Type B pancreatic cell (in vitro differentiated cells): ENCODE measurements at places on chromosomes 11 and 22.
A peak's percentile ranks its signal among the peaks of the same experiment; 100 is the strongest.

GRCh38 chr11:64765851-64766665 lies 6.3 kb upstream of the PYGM start:
- DNase-seq = no peak
- no peaks in the 10 kb centered on the region for H3K27me3 ChIP-seq
- peaks cover 38% of the 10 kb centered on the region for H3K4me1 ChIP-seq
- peaks cover 44% of the 10 kb centered on the region for H3K36me3 ChIP-seq
- H3K4me3 ChIP-seq = no peak overlapping the region

GRCh38 chr22:48507595-48508350 lies 1319.9 kb downstream of the BRD1 start:
- H3K4me1 ChIP-seq = no peaks in the 10 kb centered on the region
- no peak overlapping the region for H3K4me3 ChIP-seq
- no peaks in the 10 kb centered on the region for H3K36me3 ChIP-seq
- H3K27me3 ChIP-seq = no peaks in the 10 kb centered on the region
- no peak overlapping the region for H3K27ac ChIP-seq
- DNase-seq = no peak

DNA sequence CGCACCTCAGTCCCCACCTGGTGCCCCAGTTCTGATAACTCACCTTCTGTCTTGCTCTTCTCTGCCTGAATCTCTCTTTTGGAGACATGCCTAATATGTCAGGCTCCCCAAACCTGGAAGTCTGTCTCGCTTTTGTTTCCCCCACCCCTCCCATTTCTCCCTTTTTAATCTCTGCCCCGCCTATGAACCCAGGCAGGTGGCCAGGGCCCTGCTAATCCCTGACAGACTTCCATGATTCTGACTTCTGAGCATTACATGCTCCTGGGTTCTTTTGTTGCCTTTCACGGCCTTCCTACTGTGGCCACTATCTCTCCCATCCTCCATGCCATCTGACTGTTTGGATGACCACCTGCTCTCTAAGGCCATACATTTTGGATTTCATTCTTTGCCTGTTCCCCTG lies 1120.9 kb upstream of the CCDC90B start:
- no peak overlapping the region for H3K27ac ChIP-seq
- H3K36me3 ChIP-seq = no peaks in the 10 kb centered on the region
- no peak overlapping the region for H3K4me3 ChIP-seq
- H3K27me3 ChIP-seq = no peaks in the 10 kb centered on the region

DNA sequence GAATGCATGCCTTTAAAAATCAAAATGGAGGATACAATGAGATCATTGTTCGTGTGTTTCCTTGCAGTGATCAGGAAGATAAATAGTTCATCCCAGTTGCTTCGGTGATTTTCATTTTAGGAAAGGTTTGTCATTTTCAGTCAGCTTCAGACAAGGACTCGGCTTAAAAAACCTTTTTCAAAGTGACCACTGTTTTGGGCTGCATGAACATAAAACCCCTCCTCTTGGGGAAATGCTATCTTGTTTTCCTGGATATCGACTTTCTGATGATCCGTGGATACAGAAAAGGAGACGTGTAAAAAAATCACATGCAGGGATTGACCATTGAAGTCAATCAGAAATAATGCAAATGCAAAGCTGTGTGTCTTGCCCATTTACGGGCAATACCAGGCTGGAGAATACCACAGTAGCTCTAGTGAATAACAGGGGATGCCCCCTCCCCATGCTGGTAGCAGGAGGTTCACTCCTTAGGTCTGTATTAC lies 146.8 kb downstream of the MAML2 start:
- H3K27ac ChIP-seq = peak overlapping the region; percentile 75
- H3K27me3 ChIP-seq = no peaks in the 10 kb centered on the region
- H3K4me1 ChIP-seq = peaks cover 62% of the 10 kb centered on the region
- no peak for DNase-seq

- DNase-seq = no peak
- no peaks in the 10 kb centered on the region for H3K36me3 ChIP-seq
- no peak overlapping the region for H3K4me3 ChIP-seq
- H3K27me3 ChIP-seq = peaks cover 6% of the 10 kb centered on the region
- peak overlapping the region; percentile 52 for H3K27ac ChIP-seq
- peaks cover 4% of the 10 kb centered on the region for H3K4me1 ChIP-seq
These were observed 7.7 kb upstream of the DGAT2 start for GRCh38 chr11:75760710-75761493.

GRCh38 chr11:117970400-117971024 lies 15.7 kb upstream of the IL10RA start:
- no peak overlapping the region for H3K4me3 ChIP-seq
- peaks cover 22% of the 10 kb centered on the region for H3K27me3 ChIP-seq
- H3K36me3 ChIP-seq = no peaks in the 10 kb centered on the region
- no peak for DNase-seq

DNA sequence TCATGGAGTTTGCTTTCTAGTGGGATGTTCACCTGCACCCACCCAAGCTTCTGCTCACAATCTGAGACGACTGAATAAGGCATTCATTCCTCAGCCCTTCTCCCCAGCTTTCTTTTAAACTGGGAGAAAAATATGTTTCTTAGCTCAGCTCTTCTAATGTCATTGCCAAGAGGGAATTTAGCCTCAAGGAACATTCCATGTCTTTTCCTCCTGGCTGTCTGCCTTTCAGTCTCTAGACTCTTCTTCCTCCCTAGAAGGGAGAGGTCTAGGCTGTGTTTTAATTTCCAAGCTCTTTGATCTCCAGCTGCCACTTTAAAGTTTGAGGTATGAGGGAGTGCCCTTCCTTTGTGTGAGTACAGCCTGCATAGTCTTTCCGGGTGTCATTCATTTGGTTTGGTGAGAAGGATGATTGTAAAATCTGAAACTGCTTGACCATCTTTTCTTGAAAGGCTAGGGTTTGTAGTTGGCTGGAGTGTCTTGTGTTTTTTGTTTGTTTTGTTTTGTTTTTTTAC lies 11.7 kb upstream of the HTATIP2 start:
- no peak overlapping the region for H3K4me3 ChIP-seq
- H3K27ac ChIP-seq = no peak overlapping the region
- no peaks in the 10 kb centered on the region for H3K36me3 ChIP-seq
- H3K27me3 ChIP-seq = peaks cover 31% of the 10 kb centered on the region

- H3K36me3 ChIP-seq = no peaks in the 10 kb centered on the region
- no peaks in the 10 kb centered on the region for H3K27me3 ChIP-seq
- H3K4me1 ChIP-seq = peaks cover 11% of the 10 kb centered on the region
- no peak overlapping the region for H3K4me3 ChIP-seq
These were observed 2.1 kb upstream of the BATF2 start for GRCh38 chr11:64998690-64999431.

DNA sequence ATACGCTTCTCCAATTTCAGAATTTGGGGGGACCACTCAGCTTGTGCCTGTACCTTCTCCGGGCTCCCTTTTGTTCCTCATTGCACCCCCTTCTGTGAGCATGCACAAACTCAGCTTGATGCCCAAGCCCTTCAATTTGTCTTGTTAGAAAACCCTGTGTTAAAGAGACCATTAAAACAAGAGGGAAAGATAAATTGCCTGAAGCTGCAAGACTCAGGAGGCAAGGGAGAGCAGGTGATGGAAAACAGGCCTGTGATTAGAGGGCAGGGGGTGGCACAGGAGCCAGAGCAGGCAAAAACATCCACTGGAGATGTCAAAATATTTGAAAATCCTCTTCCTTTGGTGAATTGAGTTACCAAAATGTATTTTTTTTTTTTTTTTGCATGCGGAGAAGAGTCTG lies 121.7 kb downstream of the MIAT start:
- H3K4me1 ChIP-seq = peaks cover 34% of the 10 kb centered on the region
- peaks cover 14% of the 10 kb centered on the region for H3K36me3 ChIP-seq
- no peak overlapping the region for H3K4me3 ChIP-seq
- H3K27ac ChIP-seq = no peak overlapping the region

DNA sequence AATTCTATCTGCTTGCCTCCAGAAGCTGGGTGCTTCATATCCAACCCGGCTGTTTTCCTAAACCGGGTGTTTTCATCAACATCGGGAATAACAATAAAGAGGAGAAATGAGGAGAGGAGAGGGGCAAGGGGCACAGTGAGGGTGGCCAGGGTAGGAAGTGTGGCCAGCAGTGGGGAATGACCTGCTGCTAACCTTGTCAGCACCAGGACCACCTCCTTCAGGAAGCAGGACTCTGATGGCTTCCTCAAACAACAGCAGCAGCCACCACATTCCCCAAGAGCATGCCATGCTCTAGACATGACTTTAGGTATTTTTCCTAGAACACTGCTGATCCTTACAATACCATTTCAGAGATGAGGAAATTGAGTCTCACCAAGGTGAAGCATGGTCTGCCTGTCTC lies 52.4 kb downstream of the TPBGL start:
- H3K4me3 ChIP-seq = no peak overlapping the region
- H3K27ac ChIP-seq = no peak overlapping the region
- no peak for DNase-seq
- no peaks in the 10 kb centered on the region for H3K4me1 ChIP-seq

GRCh38 chr11:116932181-116932580 lies 94.8 kb upstream of the APOA1 start:
- DNase-seq = no peak
- no peaks in the 10 kb centered on the region for H3K27me3 ChIP-seq
- peak overlapping the region; percentile 39 for H3K27ac ChIP-seq
- H3K36me3 ChIP-seq = peaks cover 20% of the 10 kb centered on the region

DNA sequence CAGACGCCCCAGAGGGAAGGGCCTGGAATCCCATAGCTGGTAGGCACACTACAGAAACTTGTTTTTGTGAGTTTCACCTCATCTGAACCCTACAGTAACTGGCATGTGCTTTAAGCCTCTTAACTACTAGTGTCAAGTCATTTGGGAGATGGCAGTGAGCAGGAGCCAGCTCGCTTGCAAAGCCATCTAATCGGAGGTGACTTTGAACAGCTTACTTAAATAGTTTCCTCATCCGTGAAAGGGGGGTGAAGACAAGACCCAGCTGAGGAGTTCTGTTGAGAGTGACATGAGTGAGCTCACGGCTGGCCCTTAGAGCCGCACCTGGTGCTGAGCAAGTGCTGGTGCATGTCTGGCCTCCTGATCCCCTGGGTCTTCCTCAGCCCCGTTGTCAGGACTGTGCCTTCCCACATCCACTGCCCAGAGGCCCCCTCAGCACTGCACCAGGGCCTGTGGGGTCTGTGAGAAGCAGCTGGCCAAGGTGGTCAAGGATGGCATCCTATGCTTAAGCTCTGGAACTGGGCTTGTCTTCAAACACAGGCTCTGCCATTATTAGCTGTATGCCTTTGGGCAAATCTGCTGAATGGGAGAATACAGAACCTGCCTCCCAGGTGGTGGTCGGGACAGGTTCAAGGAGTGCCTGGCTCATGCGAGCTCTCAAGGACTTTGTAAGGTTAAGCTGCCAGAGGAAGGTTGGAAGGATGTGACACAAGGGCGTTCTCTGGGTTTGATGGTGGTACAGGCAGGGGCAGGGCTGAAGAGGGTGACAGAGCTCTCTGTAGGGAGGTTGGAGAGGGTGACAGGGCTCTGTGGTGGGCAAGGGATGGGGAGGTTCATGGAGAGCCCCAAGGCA lies 27.3 kb downstream of the INCENP start:
- no peaks in the 10 kb centered on the region for H3K27me3 ChIP-seq
- DNase-seq = peak; percentile 61
- H3K27ac ChIP-seq = no peak overlapping the region
- no peak overlapping the region for H3K4me3 ChIP-seq

GRCh38 chr11:69253028-69253427 lies 40.9 kb upstream of the MYEOV start:
- DNase-seq = no peak
- H3K4me3 ChIP-seq = no peak overlapping the region
- peaks cover 19% of the 10 kb centered on the region for H3K27me3 ChIP-seq
- H3K4me1 ChIP-seq = peaks cover 10% of the 10 kb centered on the region

GRCh38 chr11:83364500-83365045 lies 78.4 kb upstream of the CCDC90B start:
- H3K36me3 ChIP-seq = no peaks in the 10 kb centered on the region
- no peaks in the 10 kb centered on the region for H3K4me1 ChIP-seq
- H3K27ac ChIP-seq = no peak overlapping the region
- no peak overlapping the region for H3K4me3 ChIP-seq
- no peak for DNase-seq
- no peaks in the 10 kb centered on the region for H3K27me3 ChIP-seq

DNA sequence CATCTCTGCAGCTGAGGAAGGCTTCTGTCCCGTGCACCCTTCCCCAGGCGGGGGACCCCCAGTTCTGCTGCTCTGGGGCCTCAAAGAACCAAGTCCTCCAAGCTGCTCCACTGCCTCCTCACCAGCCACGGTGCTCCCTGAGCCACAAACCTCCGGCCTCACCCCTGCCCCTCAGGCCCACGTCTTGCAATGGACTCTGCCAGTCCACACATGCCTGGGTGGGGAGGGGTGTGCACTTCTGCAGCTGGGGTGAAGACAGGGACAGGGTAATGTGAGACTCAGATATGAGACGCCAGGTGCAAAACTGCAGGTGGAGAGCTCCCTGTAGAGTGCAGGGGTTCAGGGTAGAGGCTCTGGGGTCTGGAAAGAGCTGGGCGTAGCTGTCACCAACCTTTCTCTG lies 3.2 kb upstream of the PTDSS2 start:
- peak overlapping the region; percentile 73 for H3K27ac ChIP-seq
- H3K27me3 ChIP-seq = no peaks in the 10 kb centered on the region
- H3K4me1 ChIP-seq = peaks cover 16% of the 10 kb centered on the region
- peak overlapping the region; percentile 54 for H3K4me3 ChIP-seq
- H3K36me3 ChIP-seq = peaks cover 4% of the 10 kb centered on the region

DNA sequence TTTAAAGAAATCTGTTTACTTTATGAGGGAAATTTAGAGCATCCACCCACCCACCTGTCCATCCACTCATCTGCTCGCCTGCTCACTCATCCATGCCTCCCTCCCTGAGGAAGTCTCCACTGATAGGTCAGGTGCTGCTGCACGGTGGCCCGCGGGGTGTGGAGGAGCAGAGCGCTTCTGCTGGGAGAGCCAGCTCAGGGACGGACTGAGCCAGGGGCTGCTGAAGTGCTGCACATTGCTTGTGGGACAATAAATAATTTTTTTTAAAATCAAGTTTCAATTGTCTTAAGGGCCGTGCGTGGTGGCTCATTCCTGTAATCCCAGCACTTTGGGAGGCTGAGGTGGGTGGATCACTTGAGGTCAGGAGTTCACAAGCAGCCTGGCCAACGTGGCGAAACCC lies 148.9 kb downstream of the TBC1D22A start:
- H3K36me3 ChIP-seq = peaks cover 3% of the 10 kb centered on the region
- no peaks in the 10 kb centered on the region for H3K4me1 ChIP-seq
- DNase-seq = no peak
- H3K4me3 ChIP-seq = no peak overlapping the region
- H3K27ac ChIP-seq = no peak overlapping the region

GRCh38 chr11:36363361-36364268 lies 67.5 kb downstream of the PRR5L start:
- H3K36me3 ChIP-seq = no peaks in the 10 kb centered on the region
- H3K4me1 ChIP-seq = peaks cover 39% of the 10 kb centered on the region
- no peak overlapping the region for H3K4me3 ChIP-seq
- H3K27me3 ChIP-seq = peaks cover 13% of the 10 kb centered on the region

- no peak overlapping the region for H3K27ac ChIP-seq
- no peaks in the 10 kb centered on the region for H3K4me1 ChIP-seq
- H3K4me3 ChIP-seq = no peak overlapping the region
- H3K27me3 ChIP-seq = no peaks in the 10 kb centered on the region
- peaks cover 24% of the 10 kb centered on the region for H3K36me3 ChIP-seq
These were observed 34.5 kb downstream of the FCHSD2 start for GRCh38 chr11:73107597-73107996.
